Activated naive CD8-positive, alpha-beta T cell treated with anti-CD3 and anti-CD28 coated beads for 36 hours (primary cell): ENCODE measurements at places on chromosomes 7 and 10. TPM values are rescaled to one million over a fixed set of nuclear protein-coding genes. Genes with fewer than 3 reads are reported as not detected.

DNA sequence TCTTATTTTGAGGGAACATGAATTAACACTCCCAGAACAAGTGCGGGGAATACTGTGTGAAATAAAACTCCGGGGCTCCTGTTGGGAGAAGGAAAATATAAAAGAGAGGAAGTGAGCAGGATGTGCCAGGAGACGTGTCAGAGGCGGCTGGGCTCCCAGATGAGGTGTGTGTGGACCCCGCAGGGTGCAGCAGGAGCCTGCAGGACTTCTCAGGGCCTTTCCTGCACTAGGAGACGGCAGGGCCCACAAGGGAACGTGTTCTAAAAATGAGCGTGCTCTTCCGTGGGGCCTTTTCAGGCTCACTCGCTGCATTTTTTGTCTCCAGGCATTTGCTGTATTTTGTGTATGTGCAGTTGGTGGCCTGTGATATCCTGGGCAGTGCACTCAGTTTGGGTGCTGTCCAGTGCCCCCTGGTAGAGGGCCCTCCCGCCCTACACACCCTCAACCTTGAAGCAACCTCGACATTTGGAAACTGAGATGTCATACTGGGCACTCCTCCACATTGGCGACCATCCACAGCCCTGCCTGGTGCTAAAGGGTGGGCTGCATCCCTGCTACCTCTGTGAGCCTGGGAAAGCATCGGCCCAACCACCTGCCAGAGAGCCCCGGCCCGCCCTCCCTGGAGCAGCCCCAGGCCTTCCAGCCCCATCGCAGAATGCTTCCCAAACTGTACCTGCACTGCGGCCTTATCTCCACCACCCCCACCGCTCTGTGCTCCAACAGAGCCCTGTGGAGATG lies 35.2 kb upstream of the EN2 start:
- DNase-seq: no peak

CTNNA3 gene
- not detected for total RNA-seq

DNA sequence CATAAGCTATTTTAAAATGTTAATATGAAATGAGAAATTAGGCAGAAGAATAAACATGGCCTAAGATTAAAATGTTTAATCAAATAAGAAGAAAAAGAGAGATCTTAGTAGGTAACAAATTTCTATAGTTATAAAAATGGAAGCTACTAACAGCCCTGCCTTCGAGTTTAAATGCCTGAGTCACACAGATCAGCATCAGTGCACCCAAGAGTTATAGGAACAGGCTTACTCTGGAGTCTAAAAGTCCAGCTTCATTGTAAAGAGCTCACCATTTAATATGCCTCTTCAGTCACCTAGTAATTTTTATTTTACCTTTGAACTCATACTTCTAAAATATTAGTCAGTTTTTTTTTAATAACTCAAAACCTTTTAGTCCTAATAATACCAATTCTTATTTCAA lies 52.6 kb downstream of the BRI3 start:
- DNase-seq: no peak

CALD1 gene
- total RNA-seq: 1.1 TPM

NUPR2 gene
- not detected for total RNA-seq
